NB4 (cell line): ENCODE measurements at places on chromosomes 1 and 21.

DNA sequence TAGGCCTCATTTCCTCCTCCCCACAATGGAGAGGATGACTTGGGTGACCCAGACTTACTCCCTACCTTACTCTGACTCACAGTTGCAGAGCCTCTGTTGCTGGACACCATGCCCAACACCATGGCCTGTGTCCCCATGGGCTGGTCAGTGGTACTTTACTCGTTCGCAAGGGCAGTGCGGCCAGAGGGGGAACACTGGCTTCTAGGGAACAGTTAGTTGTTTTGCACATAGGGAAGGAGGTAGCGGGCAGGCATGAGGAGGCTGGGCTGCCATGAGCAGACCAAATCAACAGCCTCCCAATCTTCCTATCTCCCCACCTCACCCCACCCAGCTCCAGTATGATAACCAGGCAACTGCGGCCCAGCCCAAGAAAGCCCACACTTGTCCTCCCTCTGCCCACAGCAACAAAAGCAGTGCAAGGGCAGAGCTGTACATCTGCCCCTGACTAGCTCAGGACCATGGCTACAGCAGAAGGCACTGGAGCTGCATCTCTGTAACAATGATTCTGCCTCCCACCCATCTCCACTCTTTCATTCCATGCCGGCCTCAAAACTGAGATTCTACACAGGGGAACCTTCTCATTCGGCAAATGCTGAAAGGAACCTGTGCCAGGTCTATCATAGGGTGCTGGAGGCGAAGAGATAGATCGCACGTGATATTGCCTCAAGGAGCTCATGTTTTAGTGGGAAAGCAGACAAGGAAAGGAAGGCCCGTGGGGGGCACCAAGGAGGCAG lies 18.6 kb downstream of the TAL1 start:
- no peak for DNase-seq

- no peak for DNase-seq
Observed at GRCh38 chr1:210516092-210516656, 187.5 kb downstream of the HHAT start.

GRCh38 chr1:64043976-64044375 lies 159.4 kb upstream of the UBE2U start:
- no peak for DNase-seq

DNA sequence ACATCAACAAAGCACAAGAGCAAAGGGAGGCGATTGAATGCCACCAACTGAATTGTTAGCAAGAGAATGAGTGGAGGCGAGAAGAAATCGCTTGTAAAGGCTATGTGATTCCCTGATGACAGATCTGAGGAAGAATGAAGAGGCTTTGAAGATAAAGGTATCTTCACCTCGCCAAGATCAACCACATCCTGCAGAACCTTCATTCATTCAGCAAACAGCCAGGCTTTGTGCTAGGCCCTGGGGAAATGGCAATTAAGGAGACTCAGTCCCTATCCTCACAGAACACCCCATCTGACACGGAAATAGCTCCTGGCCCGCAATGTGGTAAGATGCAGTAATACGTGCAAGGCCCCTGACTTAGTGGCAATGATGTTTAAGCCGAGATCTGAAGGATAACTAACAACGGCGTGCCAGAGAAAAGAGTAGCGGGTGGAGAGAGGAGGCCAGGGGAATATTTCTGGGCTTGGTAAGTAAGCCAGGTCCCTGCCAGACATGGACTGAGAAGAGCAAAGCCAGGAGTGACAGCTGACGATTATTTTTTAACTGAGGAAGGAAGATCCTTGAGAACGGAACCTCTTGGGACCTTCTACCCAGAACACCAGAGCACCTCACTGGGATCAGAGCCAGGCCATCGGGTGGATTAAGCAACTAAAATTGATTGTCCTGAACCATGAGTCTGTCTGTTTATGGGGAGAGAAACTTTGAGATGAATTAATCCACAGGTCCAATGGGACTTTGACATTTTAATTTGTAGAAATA lies 4.6 kb upstream of the VSIG8 start:
- no peak for DNase-seq

DNA sequence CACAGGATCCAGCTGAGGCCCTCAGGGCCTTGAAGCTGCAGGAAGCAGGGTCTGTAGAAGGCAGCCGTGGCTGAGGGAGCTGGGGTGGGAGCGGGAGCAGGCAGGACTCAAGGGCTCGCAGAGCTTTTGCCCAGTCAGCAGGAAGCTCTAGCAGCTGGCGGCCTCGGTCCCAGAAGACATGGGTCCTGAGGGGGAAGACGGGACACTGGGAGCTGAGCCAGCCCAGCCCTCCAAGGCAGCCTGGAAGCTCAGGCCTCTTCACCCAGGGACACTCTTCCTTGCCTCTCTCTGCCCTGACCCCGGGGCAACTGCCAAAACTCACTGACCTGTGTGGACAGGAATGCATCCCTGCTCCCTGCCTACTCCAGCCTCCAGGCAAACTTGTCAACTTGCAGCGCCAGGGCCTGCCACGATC lies 8.9 kb downstream of the ADGRB2 start:
- DNase-seq, result no peak

GRCh38 chr21:38506661-38507281 lies 8.5 kb upstream of the ERG start:
- peak; percentile 64 for DNase-seq

- DNase-seq, result peak; percentile 29
Observed at GRCh38 chr1:235883261-235883927, 16.7 kb upstream of the LYST start.

- peak; percentile 53 for DNase-seq
Observed at GRCh38 chr1:228986093-228986904, 251.0 kb downstream of the RHOU start.

GRCh38 chr1:118136187-118136941 lies 48.7 kb downstream of the SPAG17 start:
- no peak for DNase-seq

- DNase-seq, result no peak
Observed at GRCh38 chr21:44834951-44835646, 17.2 kb upstream of the SUMO3 start.

- DNase-seq, result no peak
Observed at GRCh38 chr1:182051938-182052337, 9.6 kb downstream of the ZNF648 start.

GRCh38 chr1:22168412-22168973 lies 25.6 kb upstream of the WNT4 start:
- peak; percentile 15 for DNase-seq

GRCh38 chr1:38026592-38027200 lies 14.2 kb downstream of the UTP11 start:
- DNase-seq, result peak; percentile 54

- DNase-seq, result no peak
Observed at GRCh38 chr1:204751480-204751879, 65.9 kb upstream of the LRRN2 start.

- DNase-seq, result no peak
Observed at GRCh38 chr1:96509339-96509738, 212.2 kb upstream of the PTBP2 start.

DNA sequence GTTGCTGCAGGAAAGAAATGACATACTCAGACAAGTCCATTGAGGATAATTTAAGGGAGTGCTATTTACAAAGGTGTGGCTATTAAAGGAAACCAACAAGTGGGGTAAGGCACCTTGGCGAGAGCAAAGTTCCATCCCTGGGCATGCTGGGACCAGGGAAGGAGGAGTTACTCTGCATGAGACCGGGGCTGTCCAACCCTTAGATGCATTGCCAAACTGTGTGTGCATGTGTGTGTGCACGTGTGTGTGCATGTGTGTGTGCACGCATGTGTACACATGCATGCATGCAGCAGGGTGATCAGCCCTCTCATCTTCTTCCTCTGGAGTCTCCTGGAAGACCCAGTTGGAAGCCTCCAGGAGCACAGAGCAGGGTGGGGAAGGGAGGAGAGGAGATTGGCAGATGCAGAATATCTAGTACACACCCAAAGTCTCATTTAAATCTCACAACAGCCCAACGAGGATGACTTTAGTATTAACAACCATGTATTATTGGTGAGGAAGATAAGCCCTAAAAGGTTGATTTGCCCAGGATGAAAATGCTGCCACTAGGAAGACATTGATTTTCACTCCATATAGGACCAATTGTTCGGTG lies 72.2 kb upstream of the CD34 start:
- DNase-seq, result no peak

- no peak for DNase-seq
Observed at GRCh38 chr1:81876901-81877733, 76.4 kb downstream of the ADGRL2 start.

- DNase-seq, result no peak
Observed at GRCh38 chr1:161481624-161482392, 23.4 kb upstream of the FCGR2A start.

DNA sequence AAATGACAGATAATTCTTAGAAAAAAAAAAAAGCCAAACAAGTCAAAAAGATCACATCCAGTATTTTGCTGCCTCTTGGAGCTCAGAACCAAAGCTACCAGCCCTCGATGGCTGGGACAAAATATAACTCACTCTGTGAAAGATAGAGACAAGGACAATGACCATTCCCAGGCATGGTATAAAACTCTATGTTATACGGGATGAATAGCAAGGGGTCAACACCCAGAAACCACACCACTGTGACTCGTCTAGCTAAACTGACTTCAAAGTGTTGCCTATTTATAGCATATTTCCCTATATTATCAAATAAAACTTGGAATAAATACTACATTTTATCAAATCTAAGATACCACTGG lies 10.1 kb downstream of the TMEM63A start:
- no peak for DNase-seq

- DNase-seq, result no peak
Observed at GRCh38 chr1:33093004-33093403, 12.1 kb downstream of the AZIN2 start.

DNA sequence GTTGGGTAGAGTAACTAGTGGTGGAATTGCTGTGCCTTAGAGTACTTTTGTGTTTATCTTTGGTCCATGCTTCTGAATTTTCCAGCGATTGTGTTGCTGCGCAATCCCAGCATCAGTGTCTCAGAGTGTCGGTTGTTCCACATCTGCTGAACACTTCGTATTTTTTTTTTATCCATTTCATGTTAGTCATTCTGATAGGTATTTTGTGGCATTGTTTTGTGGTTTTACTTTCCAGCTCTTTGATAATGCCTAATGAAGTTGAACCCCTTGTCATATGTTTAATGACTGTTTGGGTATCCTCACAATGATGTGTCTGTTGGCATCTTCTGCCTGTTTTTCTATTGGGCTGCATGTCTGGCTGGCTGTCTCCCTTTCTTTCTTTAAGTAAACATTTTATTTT lies 13.6 kb downstream of the TUFT1 start:
- no peak for DNase-seq

DNA sequence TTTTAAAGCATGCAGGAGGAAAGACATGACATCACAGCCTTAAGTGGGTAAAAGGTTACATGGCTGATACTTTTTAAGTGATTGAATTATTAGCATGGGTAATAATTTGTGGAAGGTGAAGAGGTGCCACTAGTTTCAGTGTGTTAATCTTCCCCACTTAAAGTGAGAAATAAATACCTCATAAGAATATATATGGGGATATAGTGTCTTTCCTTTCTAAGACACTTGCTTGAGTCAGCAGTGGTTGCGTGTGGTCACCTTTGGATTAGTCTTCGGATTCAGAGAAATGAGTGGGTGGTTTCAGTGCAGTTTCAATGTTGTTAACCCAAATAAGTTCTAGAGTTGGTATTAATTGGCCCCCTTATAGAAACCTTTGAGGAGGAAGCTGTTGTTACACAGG lies 94.1 kb downstream of the ADGRL2 start:
- no peak for DNase-seq

DNA sequence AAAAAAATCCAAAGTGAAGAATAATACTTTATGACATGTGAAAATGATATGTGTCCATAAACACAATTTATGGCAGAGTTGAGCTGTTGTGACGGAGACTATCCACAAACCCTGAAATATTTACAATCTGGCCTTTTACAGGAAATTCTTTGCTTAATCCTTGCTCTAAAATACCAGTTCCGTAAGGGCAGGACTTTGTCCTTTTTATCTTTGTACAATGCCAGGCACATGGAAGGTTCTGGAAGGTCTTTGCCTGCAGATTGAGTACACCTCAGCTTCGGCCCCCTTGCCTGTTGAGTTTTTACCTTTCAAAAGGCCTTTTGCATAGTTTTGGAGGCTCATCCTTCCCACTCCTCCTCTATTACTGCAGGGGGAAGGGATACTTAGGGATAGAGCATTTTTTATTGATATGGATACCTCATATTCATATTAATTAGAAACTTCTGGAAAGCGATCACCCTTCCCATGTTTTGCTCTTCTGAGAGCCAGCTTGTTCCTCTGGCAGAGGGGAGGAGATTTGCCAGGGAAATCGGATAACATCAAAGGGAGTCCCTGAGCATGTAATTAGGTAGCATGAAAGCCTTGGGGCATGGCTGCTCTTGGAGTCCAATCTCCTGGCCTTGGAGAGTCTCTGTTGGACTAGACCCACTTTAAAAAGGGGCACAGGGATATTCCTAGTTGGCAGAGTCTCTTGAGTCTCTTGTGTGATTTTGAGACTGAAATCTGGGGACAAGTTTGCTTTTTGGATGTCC lies 217.1 kb downstream of the KCNJ6 start:
- DNase-seq, result no peak

DNA sequence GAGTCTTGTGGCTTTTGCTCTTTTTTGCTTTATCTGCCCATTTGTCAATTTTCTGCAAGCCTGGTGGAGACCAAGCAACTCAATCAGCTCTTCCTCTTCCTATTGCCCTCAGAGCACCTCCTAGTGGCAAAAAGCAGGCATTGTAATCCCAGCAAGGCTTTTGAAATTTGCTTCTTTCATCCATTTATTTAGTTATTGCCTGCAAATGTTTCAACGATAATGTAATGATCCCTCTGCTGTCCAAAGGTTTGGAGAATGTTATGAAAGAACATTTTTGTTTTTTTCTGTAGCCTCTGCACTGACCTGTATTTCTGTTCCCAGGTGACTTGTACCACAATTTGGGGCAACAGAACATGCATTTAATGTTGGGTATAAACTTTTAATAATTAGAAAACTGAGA lies 127.8 kb downstream of the GABPA start:
- DNase-seq, result peak; percentile 40

DNA sequence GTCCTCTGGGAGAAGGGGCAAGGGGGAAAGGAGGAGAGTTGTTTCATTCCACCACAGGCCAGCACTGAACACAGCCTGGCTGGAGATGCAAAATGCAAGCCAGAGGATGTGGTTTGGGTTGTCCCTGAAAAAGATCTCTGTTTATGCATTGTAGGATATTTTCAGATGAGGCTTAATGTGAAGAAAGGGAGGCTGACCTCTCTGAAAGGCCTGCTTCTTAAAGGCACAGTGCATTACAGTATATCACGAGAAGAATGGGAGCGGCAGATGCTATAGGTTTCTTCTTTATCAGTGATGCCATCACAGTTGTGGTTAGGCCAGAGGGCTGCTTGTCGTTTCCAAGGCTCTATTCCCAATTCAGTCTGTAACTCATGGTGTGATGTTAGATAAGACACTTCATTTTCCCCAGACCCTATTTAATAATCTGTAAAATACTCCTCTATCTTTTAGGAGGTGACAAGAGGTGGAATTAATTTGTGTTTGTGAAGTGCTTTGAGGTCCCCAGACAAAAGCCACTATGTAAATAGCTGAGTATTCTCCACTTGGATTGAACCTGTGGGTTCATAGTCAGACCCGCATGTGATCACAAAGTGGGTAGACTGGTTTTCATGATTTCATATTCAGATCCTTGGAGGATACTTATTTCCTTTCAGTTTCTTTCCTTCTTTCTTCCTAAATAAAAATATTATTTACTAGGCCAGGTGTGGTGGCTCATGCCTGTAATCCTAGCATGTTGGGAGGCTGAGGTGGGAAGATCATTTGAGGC lies 76.5 kb upstream of the WDR26 start:
- peak; percentile 56 for DNase-seq
